ENCODE measurements at places on chromosomes 6 and 20.

DNA sequence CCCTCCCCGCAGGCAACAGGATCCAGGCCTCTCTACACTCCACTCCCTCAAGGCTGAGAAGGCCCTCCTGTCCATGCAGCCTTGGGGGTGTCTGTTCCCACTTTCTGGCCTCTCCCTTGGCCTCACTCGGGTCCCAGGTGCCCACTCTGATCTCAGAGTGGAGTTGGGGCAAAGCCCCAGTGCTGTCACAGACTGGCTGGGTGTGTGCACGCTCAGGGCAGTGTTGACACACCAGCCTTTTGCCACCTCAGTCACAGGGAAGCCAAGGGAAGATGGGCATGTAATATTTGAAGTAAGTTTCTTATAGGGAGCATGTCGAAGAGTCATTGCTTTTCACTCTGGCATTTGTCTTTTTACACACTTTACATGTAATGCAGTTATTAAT lies 44.9 kb downstream of the HLA-DRA start:
- DNase-seq, result no peak

GRCh38 chr6:129203190-129203900 lies 320.4 kb downstream of the LAMA2 start:
- DNase-seq, result no peak

GRCh38 chr6:12890171-12890790 lies 173.7 kb downstream of the PHACTR1 start:
- no peak for DNase-seq

- DNase-seq, result no peak
These were observed 6.9 kb downstream of the SNAP25 start for GRCh38 chr20:10225439-10226060.

GRCh38 chr6:1409774-1410465 lies 20.5 kb downstream of the FOXF2 start:
- DNase-seq, result no peak

DNA sequence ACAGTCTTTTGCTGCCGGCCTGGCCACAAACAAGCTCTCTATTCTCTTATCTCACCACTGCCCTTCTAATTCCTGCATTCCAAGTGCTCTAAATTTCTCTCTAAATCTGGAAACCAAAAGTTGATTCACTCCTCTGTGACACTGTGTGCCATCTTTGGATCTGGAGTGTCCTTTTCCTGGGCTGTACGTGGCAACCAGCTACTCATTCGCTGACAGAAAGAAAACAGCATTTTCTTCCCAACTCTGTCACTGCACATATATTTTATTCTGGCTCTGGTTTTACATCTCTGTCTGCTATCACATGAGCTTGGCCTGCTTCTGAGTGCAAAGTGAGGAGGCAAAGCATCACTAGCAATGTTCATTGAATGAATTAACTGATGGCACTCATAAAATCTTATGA lies 397.2 kb upstream of the MAP3K7 start:
- DNase-seq, result no peak

DNA sequence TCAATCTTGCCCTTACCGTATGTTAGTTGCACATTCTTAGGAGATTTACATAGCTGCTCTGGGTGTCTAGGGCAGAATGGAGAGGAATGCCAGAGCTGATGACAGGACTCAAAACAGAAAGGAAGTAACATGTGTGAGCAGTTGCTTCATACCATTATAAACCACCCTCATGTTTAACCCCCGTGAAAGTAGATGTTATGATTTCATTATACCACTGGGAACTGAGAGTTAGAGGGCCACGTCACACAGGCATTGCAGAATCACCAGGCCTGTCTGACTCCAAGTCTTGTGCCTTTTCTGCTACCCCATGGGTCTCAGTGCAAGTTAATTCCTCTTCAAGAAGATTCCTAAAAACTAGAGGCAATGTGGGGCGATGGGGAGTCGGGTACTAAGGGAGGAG lies 23.5 kb upstream of the SIM1 start:
- no peak for DNase-seq
